ENCODE measurements at places on chromosomes 5 and 9. TPM values are rescaled to one million over a fixed set of nuclear protein-coding genes. Genes with fewer than 3 reads are reported as not detected.

The TUT7 gene
- 11.0 TPM for total RNA-seq

The DOLK gene
- total RNA-seq, result 34.9 TPM

The CNTNAP3 gene
- 11.2 TPM for total RNA-seq

The LCN15 gene
- total RNA-seq, result not detected

The DNAH5 gene
- total RNA-seq, result 1.4 TPM

The DCP2 gene
- 8.7 TPM for total RNA-seq

The CXXC5 gene
- 17.3 TPM for total RNA-seq

The TMEM252 gene
- not detected for total RNA-seq

The SLC6A7 gene
- not detected for total RNA-seq

The DMRT2 gene
- not detected for total RNA-seq

The SLC1A1 gene
- total RNA-seq, result 1.7 TPM

The ECSCR gene
- not detected for total RNA-seq

The F2RL2 gene
- 5.5 TPM for total RNA-seq

The ARL14EPL gene
- total RNA-seq, result 0.19 TPM

The KCNV2 gene
- not detected for total RNA-seq

The CDX1 gene
- total RNA-seq, result not detected

The GLRA1 gene
- not detected for total RNA-seq

The FOXD4L3 gene
- total RNA-seq, result 0.08 TPM

The FOXD4L6 gene
- not detected for total RNA-seq

The FCN2 gene
- total RNA-seq, result not detected

The GLT6D1 gene
- not detected for total RNA-seq

The SLC28A3 gene
- not detected for total RNA-seq

The SGCD gene
- total RNA-seq, result 4.5 TPM

The PIP5K1B gene
- not detected for total RNA-seq

The KDM4C gene
- total RNA-seq, result 9.8 TPM

The MYMK gene
- total RNA-seq, result not detected

The ANKRD31 gene
- total RNA-seq, result 0.05 TPM

The DOCK8 gene
- 0.72 TPM for total RNA-seq

The TLR4 gene
- 0.31 TPM for total RNA-seq

The ARID3C gene
- total RNA-seq, result not detected

The OLFM1 gene
- total RNA-seq, result 9.6 TPM

The LCN12 gene
- total RNA-seq, result 0.81 TPM
